ENCODE measurements at places on chromosomes 16 and 17.

GRCh38 chr17:38575781-38576180, 30.0 kb downstream of the SRCIN1 start:
- no peak overlapping the region for H3K4me3 ChIP-seq
- no peak for DNase-seq
- H3K27ac ChIP-seq = no peak overlapping the region
- no peaks in the 10 kb centered on the region for H3K27me3 ChIP-seq
- no peaks in the 10 kb centered on the region for H3K36me3 ChIP-seq

DNA sequence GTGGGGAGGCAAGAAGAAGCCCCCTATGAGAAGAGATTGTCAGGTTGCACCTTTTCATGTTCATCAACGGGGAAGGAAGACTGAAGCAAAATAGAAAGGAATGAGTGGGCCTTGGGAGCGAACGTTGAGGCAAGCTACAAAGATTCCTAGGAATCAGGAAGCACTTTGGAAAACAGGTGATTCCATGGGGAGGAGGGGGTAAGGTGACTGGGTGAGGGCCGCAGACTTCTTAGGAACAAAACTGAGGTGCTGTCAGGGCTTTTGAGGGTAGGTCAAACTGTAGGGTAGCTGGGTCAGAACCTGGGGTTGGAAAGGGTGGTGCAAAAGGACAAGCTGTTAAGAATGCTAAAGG, 528 bp downstream of the ITFG1 start:
- no peaks in the 10 kb centered on the region for H3K27me3 ChIP-seq
- peaks cover 62% of the 10 kb centered on the region for H3K4me1 ChIP-seq
- H3K27ac ChIP-seq = peak overlapping the region; percentile 91
- H3K36me3 ChIP-seq = peaks cover 18% of the 10 kb centered on the region
- DNase-seq = no peak
- peak overlapping the region; percentile 73 for H3K4me3 ChIP-seq

- H3K27me3 ChIP-seq = no peaks in the 10 kb centered on the region
- H3K4me3 ChIP-seq = no peak overlapping the region
- H3K4me1 ChIP-seq = no peaks in the 10 kb centered on the region
- DNase-seq = no peak
Measured at GRCh38 chr17:78458091-78458490, 79.6 kb downstream of the PGS1 start.

DNA sequence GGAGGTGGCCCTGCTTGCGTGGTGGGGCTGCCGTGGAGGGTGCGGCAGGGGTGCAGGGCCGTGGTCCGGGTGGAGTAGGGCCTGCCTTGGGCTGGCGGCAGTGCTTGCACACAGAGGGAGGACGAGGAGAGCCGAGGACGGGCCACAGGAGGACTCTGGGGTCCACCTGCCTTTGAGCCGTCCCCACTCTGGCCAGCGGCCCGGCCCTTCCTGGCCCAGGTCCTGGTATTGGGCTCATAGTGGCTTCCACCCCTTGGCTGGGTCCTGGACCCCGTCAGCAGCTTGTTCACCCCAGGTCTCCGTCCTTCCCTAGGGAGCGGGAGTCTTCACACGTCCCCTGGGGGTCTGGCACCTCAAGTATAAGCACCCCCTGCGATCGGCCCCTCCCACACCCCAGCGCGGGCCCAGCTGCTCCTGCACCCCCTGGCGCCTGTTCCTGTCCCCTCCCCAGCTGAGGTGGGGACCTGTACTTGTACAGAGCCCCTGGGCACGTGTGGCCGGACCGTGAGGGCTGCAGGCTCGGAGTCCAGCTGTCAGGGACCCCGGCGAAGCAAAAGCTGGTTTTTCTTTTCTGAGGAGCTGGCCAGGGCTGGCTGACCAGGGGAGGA, 40.1 kb downstream of the SOX8 start:
- no peaks in the 10 kb centered on the region for H3K4me1 ChIP-seq
- H3K27me3 ChIP-seq = no peaks in the 10 kb centered on the region
- no peak overlapping the region for H3K4me3 ChIP-seq
- no peak for DNase-seq
- no peak overlapping the region for H3K27ac ChIP-seq

DNA sequence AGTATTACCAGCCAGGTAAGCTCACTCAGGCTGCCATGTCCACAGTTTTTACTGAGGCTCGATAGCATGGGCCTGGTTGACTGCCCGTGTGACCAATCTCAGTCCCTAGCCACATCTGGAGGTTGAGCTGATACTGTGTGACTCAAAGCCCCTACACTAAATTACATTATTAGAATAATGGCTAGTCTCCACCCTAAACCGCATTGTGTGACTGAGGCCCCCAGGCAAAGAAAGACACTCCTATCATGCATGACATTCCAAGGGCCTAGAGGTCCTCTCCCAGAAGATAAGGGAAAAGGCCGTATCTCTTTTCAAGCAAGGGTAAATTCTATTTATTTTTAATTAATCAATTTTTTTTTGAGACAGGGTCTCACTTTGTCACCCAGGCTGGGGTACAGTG, 505.3 kb downstream of the HAPSTR1 start:
- no peaks in the 10 kb centered on the region for H3K27me3 ChIP-seq
- DNase-seq = no peak
- no peak overlapping the region for H3K4me3 ChIP-seq
- H3K36me3 ChIP-seq = no peaks in the 10 kb centered on the region

DNA sequence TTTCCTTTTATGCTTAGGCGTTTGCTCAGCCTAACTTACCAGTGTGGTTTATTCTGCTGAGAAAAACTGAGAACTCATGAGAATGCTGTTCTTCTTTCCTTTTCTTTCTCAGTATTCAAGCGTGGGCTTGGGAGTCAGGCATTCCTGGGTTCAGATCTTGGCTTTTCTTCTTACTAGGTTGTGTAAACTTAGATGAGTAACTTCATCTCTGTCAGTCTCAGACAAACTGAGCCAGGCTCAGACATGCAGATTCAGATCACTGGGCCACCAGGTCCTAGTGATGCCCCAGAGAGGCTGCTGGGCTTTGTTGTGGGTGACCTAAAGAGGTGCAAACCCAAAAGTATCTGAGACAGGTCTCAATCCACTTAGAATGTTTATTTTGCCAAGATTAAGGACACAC, 95.8 kb upstream of the MPHOSPH6 start:
- H3K4me3 ChIP-seq = no peak overlapping the region
- no peak overlapping the region for H3K27ac ChIP-seq
- no peaks in the 10 kb centered on the region for H3K36me3 ChIP-seq
- no peaks in the 10 kb centered on the region for H3K27me3 ChIP-seq
- DNase-seq = no peak
- H3K4me1 ChIP-seq = no peaks in the 10 kb centered on the region

GRCh38 chr16:67884684-67885083, at the start of gene NRN1L:
Gene NRN1L, plus strand, starts transcription at chr16:67884885. Its CDS starts 19 bp downstream, at chr16:67884904.
- no peak within 1 kb of the TSS for H3K27ac ChIP-seq
- H3K4me1 ChIP-seq = no peaks in the 10 kb centered on the region
- no peaks in the 10 kb centered on the region for H3K27me3 ChIP-seq
- H3K36me3 ChIP-seq = peaks cover 5% of the 10 kb centered on the region
- no peak within 1 kb of the TSS for H3K4me3 ChIP-seq

DNA sequence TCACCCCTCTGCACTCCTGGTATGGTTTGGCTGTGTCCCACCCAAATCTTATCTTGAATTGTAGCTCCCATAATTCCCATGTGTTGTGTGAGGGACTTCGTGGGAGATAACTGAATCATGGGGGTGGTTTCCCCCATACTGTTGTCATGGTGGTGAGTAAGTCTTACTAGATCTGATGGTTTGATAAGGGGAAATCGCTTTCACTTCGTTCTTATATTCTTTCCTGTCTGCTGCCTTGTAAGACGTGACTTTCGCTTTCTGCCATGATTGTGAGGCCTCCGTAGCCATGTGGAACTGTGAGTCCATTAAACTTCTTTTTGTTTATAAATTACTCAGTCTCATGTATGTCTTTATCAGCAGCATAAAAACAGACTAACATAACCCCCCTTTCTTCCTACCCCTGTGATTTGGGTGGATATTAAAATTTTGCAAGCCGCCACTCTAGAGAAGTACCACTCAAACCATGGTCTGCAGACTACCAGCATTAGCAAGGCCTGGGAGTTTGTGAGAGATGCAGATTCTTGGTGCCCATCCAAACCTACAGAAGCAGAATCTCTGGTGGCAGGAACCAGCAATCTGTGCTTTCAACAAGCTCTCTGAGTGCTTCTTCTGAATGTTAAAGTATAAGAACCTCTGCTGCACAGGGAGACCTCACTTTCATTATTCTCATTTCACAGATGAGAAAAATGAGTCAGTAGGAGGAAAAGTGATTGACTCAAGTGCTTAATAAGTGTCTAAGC, 999.5 kb upstream of the EEF2KMT start:
- H3K36me3 ChIP-seq = no peaks in the 10 kb centered on the region
- DNase-seq = no peak
- H3K4me3 ChIP-seq = no peak overlapping the region
- no peaks in the 10 kb centered on the region for H3K4me1 ChIP-seq
- H3K27me3 ChIP-seq = no peaks in the 10 kb centered on the region

- no peaks in the 10 kb centered on the region for H3K36me3 ChIP-seq
- H3K27ac ChIP-seq = no peak overlapping the region
- DNase-seq = no peak
- no peak overlapping the region for H3K4me3 ChIP-seq
- H3K27me3 ChIP-seq = no peaks in the 10 kb centered on the region
Measured at GRCh38 chr17:50955667-50956120, 89.5 kb upstream of the TOB1 start.

DNA sequence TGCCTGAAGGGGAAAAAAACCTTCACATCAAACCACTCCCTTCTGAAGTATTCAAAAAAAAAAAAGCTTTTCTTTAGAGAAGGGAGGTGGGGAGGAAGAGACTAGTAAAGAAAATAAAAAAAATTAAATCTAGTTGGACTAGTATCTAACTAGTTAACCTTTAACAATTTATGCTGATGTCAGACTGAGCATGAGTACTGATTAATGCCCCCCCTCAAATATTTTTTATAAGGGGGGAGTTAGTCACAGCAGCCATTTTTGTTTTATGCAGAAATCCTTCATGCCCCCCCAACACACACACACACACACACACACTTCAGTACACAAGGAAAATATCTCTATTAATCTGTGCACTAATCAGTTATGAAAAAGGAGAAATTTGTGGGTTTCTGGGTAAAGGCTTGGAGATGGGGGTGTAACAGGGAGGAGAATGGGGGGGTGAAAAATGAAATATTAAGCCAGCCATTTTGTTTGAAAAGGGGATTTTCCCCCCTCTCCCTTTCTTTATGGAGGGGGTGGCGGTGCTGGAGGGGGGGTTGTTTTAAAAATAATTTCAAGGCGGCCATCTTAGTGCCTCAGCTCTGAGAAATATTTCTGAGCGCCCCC, 4.7 kb upstream of the CHD3 start:
- peak overlapping the region; percentile 61 for H3K4me3 ChIP-seq
- peak overlapping the region; percentile 99 for H3K27ac ChIP-seq
- no peaks in the 10 kb centered on the region for H3K27me3 ChIP-seq
- peaks cover 7% of the 10 kb centered on the region for H3K36me3 ChIP-seq
- peaks cover 76% of the 10 kb centered on the region for H3K4me1 ChIP-seq
- peak; percentile 91 for DNase-seq

DNA sequence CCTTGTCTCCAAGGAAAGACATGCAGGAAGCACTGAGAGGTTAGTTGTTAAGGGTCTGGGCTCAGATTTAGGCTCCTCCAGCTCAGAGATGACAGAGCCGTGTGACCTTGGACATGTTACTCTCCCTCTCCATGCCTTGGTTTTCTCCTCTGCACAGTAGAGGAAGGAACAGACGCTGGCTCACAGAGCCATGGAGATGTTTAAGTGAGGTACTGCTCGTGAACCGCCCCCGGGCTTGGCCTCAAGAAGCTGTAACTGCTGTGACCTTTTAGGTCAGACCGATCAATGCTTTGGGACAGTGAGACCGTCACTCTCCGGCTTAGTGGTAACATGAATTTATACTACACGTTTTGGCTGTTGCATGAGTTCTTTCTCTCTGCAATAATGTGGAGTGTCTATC, 197.4 kb downstream of the C16orf95 start:
- H3K27me3 ChIP-seq = no peaks in the 10 kb centered on the region
- no peak for DNase-seq
- no peaks in the 10 kb centered on the region for H3K4me1 ChIP-seq
- H3K4me3 ChIP-seq = no peak overlapping the region
- H3K27ac ChIP-seq = no peak overlapping the region

- peak; percentile 91 for DNase-seq
- no peaks in the 10 kb centered on the region for H3K27me3 ChIP-seq
- no peak overlapping the region for H3K27ac ChIP-seq
- H3K36me3 ChIP-seq = no peaks in the 10 kb centered on the region
Measured at GRCh38 chr16:85615852-85616606, 2.9 kb downstream of the GSE1 start.

- H3K4me3 ChIP-seq = no peak overlapping the region
- H3K27ac ChIP-seq = no peak overlapping the region
- H3K27me3 ChIP-seq = no peaks in the 10 kb centered on the region
- H3K36me3 ChIP-seq = no peaks in the 10 kb centered on the region
- H3K4me1 ChIP-seq = peaks cover 33% of the 10 kb centered on the region
Measured at GRCh38 chr17:48026502-48027321, 10.9 kb downstream of the COPZ2 start.

GRCh38 chr16:66470556-66470955, 43.5 kb downstream of the BEAN1 start:
- H3K27ac ChIP-seq = no peak overlapping the region
- no peaks in the 10 kb centered on the region for H3K27me3 ChIP-seq

DNA sequence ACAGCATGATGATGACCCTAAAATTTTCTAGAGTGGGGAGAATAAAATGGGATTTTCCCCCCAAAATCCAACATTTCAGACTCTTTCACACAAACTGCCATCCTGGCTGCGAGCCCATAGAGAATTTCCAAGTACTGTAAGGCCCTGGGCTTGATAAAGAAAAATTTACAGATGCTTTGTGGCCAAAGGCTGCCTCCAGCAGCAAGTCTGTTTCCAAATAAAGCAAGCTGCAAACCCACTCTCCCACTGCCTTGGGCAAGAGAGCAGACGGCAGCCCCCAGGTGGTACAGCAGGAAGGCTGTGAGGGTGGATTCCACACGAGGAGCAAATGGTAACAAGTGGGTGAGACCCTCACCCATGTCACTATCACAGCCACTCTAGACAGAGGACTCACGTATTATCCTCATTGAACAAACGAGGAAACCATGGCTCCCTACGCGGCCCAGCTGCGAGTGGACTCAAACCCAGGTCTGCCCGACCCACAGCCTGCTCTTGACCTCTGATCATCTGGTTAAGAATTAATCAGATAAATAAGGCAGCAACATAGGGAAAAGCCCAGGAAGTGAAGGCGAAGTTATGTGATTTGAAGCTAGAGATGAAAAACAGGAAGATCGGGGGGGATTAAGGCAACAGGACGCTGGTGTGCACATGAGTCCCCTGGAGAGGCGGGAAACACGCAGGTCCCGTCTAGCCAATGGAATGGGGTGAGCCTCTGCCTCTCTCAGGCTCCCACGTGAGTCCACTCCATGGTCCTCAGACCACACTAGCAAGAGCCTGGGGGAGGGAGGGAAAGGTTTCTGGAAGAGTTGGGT, 37.4 kb downstream of the AXIN2 start:
- H3K4me3 ChIP-seq = no peak overlapping the region
- H3K36me3 ChIP-seq = no peaks in the 10 kb centered on the region
- H3K27ac ChIP-seq = no peak overlapping the region
- no peaks in the 10 kb centered on the region for H3K27me3 ChIP-seq
- DNase-seq = no peak
